HS-5 (cell line): ENCODE measurements at places on chromosomes 12 and 14.

DNA sequence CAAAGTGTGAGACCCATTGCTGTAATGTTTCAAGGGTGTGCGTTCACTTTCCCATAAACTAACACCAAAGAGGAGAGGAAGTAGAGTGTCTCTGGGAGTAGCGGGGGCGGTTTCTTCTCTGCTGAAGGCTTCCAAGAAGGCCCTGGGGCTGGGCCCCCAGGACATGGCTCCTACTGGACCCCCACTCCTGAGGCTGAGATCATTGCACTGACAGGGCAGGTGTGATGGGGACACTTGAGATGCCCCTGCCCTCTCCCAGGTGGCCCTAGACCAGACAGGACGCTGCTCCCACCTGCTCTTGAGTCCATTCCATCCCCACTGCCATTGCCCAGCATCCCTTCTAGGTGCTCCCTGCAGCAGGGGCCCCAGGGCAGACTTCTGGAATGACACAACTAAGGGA is 20.1 kb downstream of the TMEM63C start:
- no peak for DNase-seq

GRCh38 chr14:49849213-49849847 is 3.3 kb downstream of the NEMF start:
- no peak for DNase-seq

DNA sequence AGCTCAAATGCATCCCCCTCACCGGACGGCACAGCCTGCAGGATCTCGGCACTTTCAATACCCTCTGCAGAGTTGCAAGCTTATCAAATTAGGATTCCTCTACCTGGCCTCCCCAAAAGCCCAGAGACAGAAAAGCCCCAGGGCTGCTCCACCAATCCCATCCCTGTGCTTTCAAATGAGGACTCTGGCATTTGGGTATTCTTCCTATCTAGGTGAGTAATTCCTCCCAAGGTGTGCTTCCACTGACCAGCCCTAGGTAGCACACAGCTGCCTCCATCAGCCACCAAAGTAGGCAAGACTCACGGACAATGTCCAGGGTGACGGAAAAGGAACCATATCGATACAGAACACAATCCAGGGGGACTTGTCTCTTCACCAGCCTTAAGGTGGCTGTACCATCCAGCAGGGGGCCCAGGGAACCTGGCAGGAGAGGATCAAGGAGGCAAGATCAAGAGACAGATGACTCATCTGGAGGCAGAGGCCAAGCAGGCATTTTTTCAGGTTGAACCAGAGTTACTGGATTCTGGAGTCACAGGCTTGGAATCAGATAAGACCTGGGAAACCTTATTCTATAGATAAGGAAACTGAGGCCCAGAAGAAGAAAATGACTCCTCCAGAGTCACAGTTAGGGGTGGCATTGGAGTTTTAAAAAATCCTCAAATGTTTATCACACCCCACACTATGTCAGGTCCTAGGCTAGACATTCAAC is 9.9 kb downstream of the PMEL start:
- DNase-seq = no peak

DNA sequence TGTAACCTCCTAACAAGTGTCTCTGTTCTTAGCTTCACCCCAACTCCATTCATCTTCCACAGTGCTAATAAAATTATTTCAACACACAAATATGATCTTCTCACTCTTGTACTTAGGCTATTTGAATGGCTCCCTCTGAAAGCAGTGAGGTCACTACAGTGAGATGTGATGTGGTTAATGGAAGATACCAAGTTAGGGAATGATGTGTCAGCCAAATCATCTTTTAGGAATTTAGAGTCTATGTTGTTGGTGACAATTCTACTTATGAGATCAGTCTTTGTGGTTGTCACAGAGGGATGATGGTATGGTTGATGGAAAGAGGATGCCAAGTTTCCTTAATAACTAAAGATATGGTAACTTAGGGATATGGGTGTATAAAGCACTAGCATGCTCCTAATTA is 57.6 kb downstream of the POLR3B start:
- DNase-seq = peak; percentile 89

DNA sequence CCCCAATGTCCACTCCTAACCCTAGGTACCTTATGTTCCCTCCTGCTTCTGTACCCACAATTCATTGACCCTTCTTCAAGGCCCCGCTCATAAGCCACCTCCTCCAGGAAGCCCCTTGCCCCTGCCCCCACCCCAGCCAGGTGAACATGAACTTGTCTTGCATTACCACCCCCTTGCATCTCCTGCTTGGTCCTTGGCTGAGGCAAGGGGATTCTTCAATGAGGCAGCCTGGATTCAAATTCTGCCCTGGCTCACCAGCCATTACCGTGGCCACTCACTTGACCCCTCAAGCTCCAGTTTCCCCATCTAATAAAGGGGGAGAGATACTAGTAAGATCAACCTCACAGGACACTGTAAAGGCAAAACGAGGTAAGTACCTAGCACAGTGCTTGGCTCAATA is 193.1 kb downstream of the DICER1 start:
- DNase-seq = no peak

DNA sequence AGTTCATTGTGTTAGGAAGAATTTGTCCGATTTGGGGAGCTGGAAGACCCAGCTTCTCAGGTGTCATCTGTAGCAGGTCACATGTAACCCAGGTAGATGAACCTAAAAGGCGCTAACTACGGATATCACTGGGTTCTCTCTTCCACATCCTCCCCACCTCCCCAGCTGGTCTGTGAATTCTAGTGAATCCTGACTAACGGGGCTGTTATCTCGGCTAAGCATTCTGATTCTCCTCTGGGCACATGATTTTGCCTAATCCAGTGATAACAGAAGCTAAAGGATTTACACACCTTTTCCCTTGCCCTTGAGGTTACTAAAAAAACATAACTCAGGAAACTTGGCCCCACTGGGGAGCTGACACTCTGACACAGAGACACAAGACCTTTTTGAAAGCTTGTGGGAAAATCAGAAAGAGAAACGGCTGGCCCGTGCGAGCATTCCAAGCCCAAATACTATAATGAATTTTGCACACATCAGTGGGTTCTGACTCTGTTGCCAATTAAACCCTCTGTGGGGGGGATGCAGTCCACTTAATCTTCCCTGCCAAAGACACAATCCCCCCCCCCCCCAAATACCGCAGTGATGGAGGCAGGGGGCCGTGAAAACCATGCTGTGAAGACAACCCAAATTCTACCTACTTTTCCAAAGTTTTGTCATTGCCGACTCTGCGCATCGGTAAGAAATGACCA is 81.0 kb upstream of the FZD10 start:
- DNase-seq = no peak

GRCh38 chr12:25835385-25835784 is 123.1 kb upstream of the RASSF8 start:
- no peak for DNase-seq

- no peak for DNase-seq
Observed at GRCh38 chr14:105852378-105853088, 326.1 kb downstream of the TMEM121 start.

GRCh38 chr14:100193417-100194357 is 34.2 kb upstream of the DEGS2 start:
- DNase-seq = no peak

GRCh38 chr12:76519538-76519937 is 40.0 kb downstream of the OSBPL8 start:
- no peak for DNase-seq

DNA sequence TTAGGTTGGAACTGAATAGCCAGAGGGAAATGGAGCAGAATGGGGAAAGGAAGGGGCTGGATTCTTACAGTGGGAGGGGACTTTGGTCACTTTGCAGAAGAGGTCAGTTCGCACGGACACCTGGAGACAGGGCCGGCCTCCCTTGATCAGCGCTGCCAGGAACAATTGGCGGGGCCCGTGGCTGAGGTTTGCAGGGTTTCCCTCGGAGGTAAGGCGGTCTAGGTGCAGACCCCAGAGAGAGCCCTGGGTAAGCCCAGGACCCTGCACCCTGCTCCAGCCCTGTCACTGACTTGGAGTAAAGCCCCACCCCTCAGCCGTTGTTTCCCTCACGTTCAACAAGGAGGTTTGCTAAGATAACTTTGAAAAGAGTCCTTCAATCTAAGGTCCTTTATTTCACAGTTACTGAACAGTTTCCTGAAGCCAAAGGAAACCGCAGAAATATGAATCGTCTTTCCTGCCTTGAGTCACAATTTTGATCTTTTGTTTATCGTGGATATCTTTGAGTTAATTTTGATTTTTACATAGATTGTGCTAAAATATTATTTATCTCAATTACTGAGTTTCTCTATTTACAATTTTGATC is 231.4 kb upstream of the RTL1 start:
- no peak for DNase-seq

DNA sequence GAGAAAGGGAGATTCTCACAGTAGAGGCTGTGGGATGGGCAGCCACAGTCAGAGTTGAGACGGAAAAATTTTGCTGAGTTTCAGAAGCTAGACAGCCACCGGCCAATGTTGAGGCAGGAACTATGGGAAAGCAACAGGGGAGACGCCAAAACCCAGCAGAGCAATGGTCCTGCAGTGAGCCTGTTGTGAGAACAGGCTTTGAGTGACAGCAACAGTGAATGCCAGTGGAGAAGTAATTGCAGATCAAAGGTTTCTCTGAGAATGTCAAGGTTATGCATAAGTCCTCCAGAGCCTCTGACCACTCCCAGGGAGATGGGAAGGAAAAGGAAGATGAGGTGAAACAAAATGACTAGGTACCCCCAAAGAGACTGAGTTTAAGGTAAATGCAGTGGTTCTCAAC is 54.2 kb upstream of the DAAM1 start:
- DNase-seq = no peak

DNA sequence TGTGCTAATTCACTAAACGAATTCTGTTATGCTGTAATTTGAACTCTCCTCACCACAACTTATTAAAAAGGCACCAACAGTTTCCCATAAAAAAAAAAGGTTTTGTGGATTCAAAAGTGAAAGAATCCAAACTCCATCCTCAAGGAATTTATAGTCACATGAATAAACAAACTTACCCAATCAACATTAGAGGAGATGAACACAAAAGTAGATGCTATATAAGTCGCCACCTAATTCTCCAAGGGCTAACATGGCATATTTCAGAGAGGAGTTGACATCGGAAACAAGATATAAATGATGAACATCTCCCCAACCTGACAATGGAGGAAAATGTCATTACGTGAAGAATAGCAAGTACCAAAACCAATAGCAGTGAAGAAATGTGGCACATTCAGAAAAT is 265.5 kb upstream of the PRKD1 start:
- no peak for DNase-seq

- no peak for DNase-seq
Observed at GRCh38 chr14:26928019-26928418, 330.2 kb upstream of the NOVA1 start.

- DNase-seq = no peak
Observed at GRCh38 chr12:124456652-124457152, 110.7 kb downstream of the NCOR2 start.

DNA sequence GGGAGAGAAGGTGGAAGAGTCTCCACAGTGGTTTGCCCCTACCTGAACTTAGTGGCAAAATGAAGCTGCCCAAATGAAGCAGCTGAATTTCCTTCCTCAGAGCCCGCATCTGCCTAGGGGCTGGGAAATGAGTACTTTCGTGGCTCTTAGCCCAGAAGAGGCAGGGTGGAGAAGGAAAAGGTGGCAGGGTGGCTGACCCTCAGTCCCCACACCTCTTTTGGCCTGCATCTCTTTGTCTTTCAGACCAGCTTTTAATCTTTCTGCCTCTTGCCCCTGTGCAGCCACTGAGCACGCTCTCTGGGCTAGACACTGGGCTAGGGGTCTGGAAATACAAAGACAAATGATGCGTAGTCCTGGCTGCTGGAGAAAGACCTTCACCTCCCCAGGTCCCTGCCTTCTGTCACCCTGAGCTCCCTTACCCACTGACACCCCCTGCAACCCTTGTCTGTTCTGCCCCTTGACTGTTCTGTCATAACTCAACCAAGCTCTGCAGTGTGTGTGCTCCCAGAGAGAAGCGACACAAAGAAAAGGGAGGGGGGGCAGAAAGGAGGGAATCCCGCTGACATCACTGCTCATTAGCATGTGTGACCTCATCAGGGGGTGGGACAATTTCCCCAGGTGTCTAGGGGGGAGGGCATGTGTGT is 371 bp upstream of the REM2 start:
- DNase-seq = no peak

- no peak for DNase-seq
Observed at GRCh38 chr12:124466216-124467128, 100.9 kb downstream of the NCOR2 start.

DNA sequence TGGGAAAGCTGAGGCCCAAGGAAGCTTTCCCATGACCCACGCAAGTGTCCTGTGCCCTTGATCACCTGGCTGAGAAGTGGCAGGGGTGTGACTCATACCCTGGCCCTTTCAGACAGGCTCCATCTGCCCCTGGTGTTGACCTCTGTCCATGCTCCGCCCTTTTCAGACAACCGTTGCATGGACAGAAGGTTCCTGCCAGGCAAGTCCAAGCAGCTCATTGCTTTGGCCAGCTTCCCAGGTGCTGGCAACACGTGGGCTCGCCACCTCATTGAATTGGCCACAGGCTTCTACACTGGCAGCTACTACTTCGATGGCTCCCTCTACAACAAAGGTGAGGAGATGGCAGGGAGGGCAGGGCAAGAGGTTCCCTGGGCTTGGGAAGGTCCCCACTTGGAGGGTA is 103.5 kb downstream of the WSCD2 start:
- no peak for DNase-seq

GRCh38 chr14:86124328-86124727 is 594.4 kb downstream of the FLRT2 start:
- DNase-seq = no peak

DNA sequence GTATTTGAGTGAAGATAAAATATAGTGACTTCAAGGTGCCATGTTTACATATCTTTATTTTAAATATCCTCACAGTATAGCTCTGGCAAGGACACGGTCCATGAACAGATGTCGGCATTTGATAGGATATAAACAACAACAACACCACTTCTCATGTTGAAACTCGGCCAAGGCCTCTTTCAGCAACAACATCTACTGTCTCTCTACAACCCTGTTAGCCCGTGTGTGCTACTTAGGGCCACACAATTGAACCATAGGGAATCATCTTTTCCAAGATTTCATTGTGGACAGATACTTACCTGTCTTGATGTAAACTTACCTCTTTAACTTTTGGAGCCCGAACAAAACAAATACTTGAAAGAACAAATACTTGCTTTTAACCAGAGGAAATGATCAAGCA is 168.7 kb upstream of the SSTR1 start:
- no peak for DNase-seq

DNA sequence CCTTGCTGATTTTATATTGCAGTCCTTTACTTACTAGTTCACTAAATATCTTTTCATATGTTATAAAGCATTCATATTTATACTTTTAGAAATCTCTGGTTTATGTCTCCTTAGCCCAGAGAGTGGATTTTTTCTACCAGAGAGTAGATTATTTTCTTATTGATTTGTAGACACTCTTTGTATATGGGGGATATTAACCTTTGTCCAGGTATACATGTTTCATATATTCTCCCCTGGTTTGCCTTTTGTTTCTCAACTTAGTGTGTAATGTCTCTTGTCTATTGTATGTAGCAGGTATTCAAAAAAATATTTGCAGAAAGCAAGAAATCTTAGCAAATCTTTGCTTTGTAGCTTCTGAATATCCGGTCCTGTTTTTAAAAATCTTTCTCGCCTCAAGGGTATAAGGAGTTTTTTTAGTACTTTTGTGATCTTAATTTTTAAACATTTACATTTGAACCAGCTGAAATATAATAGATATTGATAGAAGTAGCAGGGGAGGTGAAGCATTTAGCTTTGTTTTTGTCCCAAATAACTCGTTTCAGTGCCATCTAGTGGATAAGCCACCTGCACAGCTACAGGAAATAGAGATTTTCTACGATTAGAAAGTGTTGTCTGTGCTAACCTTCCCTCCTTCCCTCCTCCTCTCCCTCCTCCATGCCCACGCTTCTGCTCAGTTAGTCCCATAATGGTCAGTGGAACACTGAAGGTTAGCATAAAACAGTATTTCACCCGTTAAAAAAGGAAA is 97.0 kb downstream of the PHETA1 start:
- no peak for DNase-seq

- no peak for DNase-seq
Observed at GRCh38 chr14:90023176-90023896, 38.5 kb upstream of the KCNK13 start.
